ENCODE measurements at places on chromosomes 7 and 10.

GRCh38 chr10:15046626-15047025 lies 2.9 kb downstream of the OLAH start:
- DNase-seq: no peak

DNA sequence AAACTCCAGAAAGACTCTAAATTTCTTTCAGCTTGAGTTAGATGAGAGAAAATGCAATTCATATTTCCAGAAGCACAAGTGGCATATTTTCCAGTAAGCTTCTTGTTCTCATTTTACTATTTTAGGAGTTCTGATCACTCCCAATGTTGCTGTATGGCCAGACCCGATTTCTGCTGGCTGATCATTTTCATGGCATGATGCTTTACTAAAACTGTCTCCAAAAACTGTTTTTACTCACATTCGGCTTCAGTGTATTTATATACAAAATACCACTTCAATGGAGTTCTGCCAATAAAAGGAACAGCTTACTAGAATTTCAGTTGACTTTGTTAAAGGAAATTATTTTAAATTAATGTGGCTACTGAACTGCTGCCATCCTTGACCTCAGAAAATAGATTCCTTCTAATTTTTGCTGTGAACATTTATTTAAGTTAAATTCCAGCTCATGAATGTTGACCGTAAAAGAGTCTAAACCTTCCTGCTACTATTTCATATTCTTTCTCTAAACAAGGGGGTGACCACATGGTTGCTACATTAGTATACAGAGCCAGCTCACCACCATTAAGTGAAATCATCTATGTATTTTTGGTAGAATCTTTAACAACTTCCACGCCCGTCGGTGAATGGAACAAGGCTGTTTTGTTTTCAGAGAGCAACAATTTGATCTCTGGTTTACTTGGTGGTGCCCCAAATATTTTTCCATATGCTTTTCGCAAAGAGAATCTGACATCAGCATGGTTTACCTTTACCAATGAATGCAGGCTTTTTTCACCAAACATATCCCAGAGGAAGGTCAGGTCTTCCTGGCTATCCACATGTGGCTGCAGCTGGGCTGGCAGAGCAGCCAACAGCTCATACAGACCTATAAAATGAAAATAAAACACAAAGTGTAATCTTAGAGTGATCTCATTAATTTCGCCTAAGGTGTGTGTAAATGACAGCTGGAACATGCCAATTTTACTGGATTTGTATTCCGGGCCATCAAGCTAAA lies 101.2 kb downstream of the MPP7 start:
- no peak for DNase-seq

GRCh38 chr7:37421861-37422500 lies 26.7 kb downstream of the ELMO1 start:
- DNase-seq: no peak

GRCh38 chr10:23171232-23171876 lies 20.8 kb upstream of the PTF1A start:
- peak; percentile 34 for DNase-seq

- DNase-seq: no peak
These were observed 9.2 kb downstream of the SKAP2 start for GRCh38 chr7:26854876-26855855.

- DNase-seq: no peak
These were observed 31.1 kb upstream of the COMMD3 start for GRCh38 chr10:22285130-22285529.

DNA sequence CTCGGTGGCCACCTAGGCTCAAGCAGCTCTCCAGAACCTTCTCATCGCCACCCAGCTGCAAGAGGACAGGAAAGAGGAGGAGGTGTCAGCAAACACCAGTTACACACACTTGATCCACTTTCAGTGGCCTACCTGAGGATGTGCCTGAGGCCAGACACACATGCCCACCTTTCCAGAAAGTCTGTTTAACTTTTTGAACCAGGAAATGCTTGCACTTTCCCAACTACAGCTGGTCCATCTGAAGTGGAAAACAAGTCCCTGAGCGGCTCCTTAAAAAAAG lies 15.7 kb upstream of the CYREN start:
- DNase-seq: no peak

DNA sequence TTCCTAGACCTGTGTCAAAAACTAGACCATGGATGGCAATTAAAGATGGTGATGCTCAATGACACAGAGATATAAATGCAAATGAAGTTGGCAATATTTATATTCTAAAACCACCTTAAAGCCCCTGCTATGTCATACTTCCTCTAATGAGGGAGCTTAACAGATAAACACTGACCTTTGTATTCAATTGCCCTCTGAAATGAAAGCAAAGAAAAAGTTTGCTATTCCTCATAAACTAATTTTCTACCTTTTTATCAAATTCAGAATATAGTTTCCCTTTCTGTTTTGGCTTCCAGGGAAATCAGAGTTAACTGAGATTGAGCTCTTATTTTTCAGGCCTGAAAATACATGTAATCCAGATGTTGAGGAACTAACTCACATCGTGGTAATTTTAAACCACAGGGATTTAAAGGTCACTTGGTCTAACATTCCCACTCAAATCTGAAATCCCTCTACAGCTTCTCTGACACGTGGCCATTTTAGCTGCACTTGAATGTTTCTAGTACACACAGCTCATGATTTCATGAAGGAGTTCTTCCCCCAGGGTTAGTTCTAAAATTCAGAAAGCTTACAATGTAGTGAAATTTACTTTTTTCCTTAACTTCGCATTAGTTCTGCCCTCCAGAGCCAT lies 37.9 kb upstream of the ABCB5 start:
- no peak for DNase-seq

- no peak for DNase-seq
These were observed 65.3 kb downstream of the GFRA1 start for GRCh38 chr10:116207690-116208089.

DNA sequence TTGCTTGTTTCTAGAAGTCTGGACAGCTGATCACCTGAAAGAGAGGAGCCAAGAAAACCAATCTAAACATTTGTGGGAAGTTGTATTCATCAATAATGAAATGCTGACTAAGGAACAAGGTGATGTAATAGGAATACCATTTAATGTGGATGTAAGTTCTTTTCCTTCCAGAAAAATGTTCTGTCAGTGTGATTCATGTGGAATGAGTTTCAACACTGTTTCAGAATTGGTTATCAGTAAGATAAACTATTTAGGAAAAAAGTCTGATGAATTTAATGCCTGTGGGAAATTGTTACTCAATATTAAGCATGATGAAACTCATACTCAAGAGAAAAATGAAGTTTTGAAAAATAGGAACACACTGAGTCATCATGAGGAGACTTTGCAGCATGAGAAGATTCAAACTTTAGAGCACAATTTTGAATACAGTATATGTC lies 39.8 kb upstream of the ZNF37A start:
- DNase-seq: peak; percentile 13

GRCh38 chr10:116307455-116307854 lies 16.8 kb upstream of the CCDC172 start:
- DNase-seq: no peak
